Activated T-helper 2 cell treated with anti-CD3 and anti-CD28 coated beads, Interferon-gamma antibody, Interleukin-2, Interleukin-4, amounts not matched to agents 10 μg/mL and 5 μg/mL and 100 μg/mL, durations not matched to agents 14 hours and 24 hours and 36 hours (primary cell): ENCODE measurements at places on chromosomes 2 and 18.

DNA sequence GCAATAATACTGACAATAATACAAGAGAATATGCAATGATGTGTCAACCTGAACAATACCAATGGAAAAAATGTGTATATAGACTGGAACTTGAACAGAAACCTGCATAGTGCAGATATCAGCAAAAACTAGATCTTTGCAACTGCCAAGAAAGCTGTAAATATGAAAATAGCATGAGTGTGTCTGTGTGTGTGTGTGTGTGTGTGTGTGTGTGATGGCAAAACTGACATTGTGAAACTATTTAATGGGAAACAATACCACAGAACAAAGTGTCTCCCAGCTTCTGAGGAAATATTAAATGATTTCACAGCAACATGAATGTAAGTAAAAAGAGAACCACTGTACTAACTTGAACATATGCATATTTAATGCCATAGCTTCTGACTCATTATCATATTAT lies 558.2 kb upstream of the LINC00305 start:
- no peaks in the 10 kb centered on the region for H3K4me1 ChIP-seq
- no peak overlapping the region for H3K27ac ChIP-seq
- H3K27me3 ChIP-seq, result no peaks in the 10 kb centered on the region
- no peak overlapping the region for H3K4me3 ChIP-seq
- DNase-seq, result no peak

DNA sequence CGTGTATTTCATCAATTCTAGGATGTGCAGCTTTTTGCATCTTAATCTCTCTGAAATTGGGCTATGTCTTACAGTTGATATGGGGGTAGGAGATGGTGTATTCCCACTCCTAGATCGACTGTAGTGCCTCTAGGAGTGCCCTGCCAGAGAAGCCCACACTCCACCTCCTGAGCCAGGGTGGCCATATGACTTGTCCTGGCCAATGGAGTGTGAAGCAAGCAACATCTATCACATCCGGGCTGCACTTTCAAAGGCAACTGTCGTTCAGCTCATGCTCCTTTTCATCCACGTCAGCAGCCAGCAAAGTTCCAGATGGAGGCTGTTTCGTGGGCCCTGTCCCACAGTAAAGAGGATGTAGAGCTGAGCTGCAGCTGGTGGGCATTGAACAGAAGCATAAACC lies 149.4 kb upstream of the SLC1A4 start:
- H3K4me1 ChIP-seq, result peaks cover 10% of the 10 kb centered on the region
- no peaks in the 10 kb centered on the region for H3K36me3 ChIP-seq
- no peak for DNase-seq
- no peak overlapping the region for H3K4me3 ChIP-seq

GRCh38 chr2:128594651-128594910 lies 275.9 kb upstream of the HS6ST1 start:
- H3K4me1 ChIP-seq, result no peaks in the 10 kb centered on the region
- H3K27me3 ChIP-seq, result peaks cover 5% of the 10 kb centered on the region
- H3K27ac ChIP-seq, result no peak overlapping the region
- no peak overlapping the region for H3K4me3 ChIP-seq
- no peaks in the 10 kb centered on the region for H3K36me3 ChIP-seq
- no peak for DNase-seq

GRCh38 chr18:44788334-44788733 lies 107.6 kb downstream of the SETBP1 start:
- H3K27ac ChIP-seq, result no peak overlapping the region
- no peak for DNase-seq
- H3K4me1 ChIP-seq, result peaks cover 23% of the 10 kb centered on the region
- H3K36me3 ChIP-seq, result peaks cover under 1% of the 10 kb centered on the region
- no peak overlapping the region for H3K4me3 ChIP-seq
- H3K27me3 ChIP-seq, result peaks cover 1% of the 10 kb centered on the region

- no peaks in the 10 kb centered on the region for H3K36me3 ChIP-seq
- no peak for DNase-seq
- no peak overlapping the region for H3K27ac ChIP-seq
- H3K4me3 ChIP-seq, result no peak overlapping the region
- H3K4me1 ChIP-seq, result no peaks in the 10 kb centered on the region
Observed at GRCh38 chr2:194815475-194815874, 841.6 kb upstream of the SLC39A10 start.

GRCh38 chr2:221529943-221530652 lies 42.0 kb downstream of the EPHA4 start:
- H3K4me3 ChIP-seq, result peak overlapping the region; percentile 42
- DNase-seq, result no peak
- H3K27me3 ChIP-seq, result peaks cover 15% of the 10 kb centered on the region
- H3K27ac ChIP-seq, result no peak overlapping the region

GRCh38 chr2:120568089-120568974 lies 167.3 kb upstream of the GLI2 start:
- no peaks in the 10 kb centered on the region for H3K36me3 ChIP-seq
- no peaks in the 10 kb centered on the region for H3K4me1 ChIP-seq
- no peak overlapping the region for H3K4me3 ChIP-seq
- DNase-seq, result no peak

DNA sequence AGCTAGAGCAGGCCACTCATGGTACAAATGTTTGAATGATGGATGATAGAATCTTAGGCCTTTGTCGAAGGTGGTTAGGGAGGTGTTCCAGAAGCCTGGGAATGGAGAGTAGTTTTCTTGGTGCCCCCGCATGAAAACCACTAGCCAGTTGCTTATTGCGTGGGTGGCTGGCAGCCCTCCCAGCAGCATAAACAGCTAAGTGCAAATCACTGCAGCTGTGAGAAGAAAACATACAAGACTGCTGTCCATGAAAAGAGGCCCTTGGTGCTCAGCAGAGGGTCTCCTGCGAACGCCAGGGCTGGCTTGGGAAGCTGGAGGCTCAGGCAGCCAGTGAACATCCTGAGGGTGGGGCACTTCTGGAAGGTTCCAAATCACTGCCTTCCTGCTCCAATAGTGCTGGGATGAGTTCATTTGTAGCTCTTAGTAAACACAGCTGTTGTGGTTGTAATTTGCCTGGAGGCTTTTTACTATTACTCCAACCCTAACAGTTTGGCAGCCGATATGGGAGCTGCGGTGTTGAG lies 118.8 kb downstream of the MGAT5 start:
- DNase-seq, result no peak
- no peaks in the 10 kb centered on the region for H3K36me3 ChIP-seq
- peaks cover 4% of the 10 kb centered on the region for H3K4me1 ChIP-seq

DNA sequence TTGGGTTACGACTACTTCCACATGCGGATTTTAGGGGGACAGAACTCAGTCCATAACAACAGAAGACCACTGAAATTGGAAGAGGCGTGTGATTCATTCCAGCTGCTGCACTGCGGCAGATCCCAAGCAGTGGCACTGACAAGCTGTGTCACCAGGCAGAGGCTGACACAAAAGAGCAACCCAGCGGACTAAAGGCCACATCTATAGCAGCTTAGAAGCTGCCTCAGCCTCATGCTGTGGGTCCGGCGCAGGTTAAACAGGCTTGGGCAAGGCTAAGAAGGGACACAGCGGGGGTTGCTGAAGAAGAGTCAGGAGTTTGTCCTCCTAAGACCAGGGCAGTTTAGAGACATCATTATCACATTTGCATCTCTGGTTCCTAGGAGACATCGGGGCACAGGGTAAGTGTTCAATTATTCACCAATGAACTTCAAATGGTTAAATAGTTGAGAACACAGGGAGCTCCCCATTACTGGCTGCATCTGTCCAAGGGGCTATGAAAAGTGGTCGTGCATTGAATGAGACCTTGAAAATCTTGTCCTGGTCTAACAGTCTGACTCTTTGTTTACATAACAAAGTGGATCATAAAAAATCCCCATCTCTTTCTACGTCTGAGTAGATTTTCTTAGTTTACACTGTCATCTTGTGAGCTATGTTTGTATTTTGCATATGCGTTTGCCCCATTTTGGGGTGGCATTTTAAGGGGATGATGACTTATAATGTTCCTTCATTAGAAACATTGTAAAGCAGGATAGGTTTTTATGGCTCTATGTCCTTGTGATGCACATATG lies 162.3 kb upstream of the TRIB2 start:
- H3K27ac ChIP-seq, result peak overlapping the region; percentile 85
- no peak overlapping the region for H3K4me3 ChIP-seq
- peaks cover 7% of the 10 kb centered on the region for H3K36me3 ChIP-seq
- no peaks in the 10 kb centered on the region for H3K27me3 ChIP-seq
- no peak for DNase-seq

DNA sequence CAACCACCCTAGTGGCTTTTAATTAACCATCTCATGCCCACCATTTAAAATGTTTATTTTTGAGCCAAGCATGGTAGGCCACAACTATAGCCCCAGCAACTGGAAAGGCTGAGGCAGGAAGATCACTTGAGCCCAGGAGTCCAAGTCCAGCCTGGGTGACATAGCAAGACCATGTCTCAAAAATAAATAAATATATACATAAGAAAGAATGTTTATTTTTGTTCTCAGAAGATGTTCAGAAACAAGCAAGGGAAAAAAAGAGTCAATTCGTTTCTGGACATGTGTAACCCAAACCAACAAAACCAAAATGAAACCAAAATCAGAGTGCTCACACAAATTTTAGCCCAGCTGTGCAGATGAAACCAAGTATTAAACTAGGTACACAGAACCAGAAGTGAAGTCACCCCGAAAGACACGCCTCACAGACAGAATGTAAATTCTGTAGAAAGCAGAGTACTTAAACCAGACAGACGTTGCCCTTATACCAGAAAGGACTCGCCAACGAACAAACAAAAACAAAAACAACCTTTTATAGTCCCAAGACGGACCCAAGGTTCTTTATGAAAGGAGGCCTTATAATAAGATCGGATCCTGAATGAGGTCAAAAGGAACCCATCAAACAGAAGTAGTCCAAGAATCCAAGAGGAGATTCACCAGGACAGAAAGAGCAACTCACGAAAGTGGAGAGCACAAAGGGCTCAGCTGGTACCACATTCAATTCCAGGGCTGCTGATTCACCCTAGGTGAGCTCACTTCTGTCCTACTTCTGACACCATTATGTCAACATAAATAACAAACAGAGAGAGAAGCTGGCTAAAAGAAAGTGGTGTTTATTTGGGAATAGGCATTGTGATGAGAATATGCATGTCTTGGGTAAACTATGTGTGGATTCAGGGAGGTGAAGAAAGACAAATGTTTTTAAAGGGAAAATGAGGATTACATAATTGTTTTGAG lies 31.8 kb upstream of the MTCL1 start:
- no peaks in the 10 kb centered on the region for H3K4me1 ChIP-seq
- H3K4me3 ChIP-seq, result no peak overlapping the region
- no peaks in the 10 kb centered on the region for H3K27me3 ChIP-seq
- no peak for DNase-seq
- H3K27ac ChIP-seq, result no peak overlapping the region

DNA sequence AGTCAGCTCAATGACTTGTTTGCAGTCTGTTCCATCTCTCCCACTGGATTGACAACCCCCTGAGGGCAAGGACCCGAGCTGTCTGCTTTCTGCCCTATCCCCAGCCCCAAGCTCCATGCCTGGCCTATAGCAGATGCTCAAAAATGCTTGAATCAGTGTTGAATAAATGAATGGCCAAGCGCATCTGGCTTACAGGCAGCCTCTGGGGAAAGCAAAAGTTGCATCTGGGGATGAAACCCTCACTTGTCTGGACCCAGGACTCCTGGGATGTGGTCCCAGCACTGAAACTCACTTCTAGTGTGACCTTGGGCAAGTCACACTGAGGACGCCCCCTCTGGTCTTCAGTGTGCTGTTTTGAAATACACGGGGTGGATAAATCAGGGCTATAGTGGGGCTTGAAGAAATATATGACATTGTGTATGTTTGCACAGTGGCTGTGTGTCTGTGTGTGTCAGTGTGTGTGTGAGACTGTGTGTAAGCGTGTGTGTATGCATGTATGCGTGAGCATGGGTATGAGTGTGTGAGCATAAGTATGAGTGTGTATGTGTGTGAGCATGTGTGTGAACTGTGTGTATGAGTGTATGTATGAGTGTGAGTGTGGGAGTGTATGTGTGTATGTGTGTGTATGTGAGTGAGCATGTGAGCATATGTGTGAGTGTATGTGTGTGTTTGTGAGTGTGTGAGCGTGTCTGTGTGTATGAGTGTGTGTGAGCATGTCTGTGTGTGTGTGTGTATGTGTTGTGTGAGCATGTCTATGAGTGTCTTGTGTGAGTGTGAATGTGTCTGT lies 27.8 kb upstream of the TNS1 start:
- no peak overlapping the region for H3K27ac ChIP-seq
- H3K4me1 ChIP-seq, result peaks cover 2% of the 10 kb centered on the region
- DNase-seq, result no peak
- H3K27me3 ChIP-seq, result no peaks in the 10 kb centered on the region

GRCh38 chr2:219280651-219281050 lies 1.5 kb downstream of the DNAJB2 start:
- H3K36me3 ChIP-seq, result peaks cover 34% of the 10 kb centered on the region
- peak overlapping the region; percentile 85 for H3K4me3 ChIP-seq
- H3K4me1 ChIP-seq, result peaks cover 39% of the 10 kb centered on the region
